Activated T-cell treated with anti-CD3 and anti-CD28 coated beads for 4 hours (primary cell): ENCODE measurements at places on chromosomes 3 and 15.

DNA sequence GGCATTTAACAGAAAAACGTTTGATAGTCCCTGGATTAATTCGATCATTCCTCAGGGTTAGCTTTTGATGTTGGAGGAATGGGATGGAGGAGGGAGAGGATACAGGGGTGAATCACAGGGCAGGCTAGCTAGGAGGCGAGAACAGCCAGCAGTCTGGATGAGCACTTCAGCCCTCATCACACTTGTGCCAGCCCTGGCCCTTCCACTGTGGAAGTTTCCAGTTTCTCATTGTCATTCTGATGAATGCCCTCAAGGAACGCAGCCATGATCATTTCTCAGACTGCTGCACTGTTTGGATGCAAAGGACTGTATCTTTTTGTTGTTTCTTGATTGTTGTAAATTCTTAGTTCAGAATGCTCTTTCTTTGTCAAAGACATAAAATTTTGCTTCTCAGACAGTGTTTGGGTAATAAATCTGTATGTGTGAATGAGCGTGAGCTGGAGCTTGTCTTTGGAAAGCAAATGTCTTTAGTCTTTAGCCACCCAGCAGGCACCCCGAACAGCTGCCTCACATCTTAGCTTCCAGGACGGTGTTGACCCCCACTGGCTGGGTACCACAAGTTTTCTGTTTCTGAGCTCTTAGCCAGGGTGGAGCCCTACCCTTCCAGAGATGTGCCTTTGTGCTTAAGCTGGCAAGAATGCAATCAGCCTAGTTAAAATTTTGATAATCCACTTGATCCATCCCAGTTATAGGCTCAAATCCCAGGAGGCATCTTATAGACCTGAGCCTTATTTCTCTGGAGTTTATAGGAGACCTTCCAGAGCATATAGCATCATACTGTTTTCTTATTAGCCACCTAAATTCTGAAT is 121.1 kb downstream of the PDCD6IP start:
- DNase-seq, result no peak

DNA sequence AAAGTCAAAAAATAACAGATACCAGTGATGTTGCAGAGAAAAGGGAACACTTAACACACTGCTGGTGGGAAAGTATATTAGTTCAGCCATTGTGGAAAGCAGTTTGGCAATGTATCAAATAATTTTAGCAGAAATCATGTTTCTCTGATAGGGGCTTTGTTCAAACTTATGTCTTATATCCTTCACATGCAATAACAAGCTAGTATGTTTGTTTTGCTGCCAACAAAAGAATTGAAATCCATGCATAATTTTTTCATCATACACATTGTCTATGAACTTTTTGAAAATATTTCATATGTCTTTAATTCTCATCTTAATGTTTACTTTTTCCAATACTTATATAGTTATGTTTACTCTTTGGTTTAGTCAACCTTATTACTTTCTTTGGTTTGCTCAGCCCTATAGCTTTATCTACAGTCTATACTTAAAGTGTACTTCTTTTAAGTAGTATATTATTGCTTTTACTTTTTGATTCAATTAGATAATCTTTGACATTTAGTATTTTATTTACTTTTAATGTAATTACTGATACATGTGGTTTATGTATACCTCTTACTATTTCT is 639.6 kb upstream of the CBLB start:
- no peak for DNase-seq

DNA sequence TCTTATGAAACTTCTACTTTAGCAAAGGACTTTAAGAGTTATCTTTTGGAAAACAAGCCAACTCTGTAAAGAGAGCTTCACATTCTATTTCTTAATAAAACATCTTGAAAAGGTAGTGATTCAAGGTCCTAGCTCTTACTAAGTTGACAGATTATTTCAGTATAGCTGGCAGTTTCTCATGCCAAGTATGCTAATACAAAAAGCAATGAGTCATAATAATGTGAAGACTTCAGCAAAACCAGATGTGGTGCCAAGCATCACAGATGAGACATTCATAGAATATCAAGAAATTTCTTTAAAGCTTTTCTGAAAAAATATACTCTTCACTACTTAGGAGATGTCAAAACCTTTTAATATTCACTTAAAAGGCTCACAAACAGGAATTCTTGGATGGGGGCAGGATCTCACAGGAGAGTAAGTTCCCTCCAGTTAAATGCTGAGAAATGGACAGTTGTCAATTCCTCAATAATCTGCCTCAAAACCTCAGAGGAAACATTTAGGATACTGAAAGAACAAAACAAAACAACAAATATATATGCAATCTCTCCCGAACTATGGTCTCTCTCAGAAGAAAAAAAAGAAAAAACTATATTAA is 45.6 kb downstream of the DCBLD2 start:
- DNase-seq, result no peak

- no peak for DNase-seq
These were observed 142.7 kb downstream of the GHSR start for GRCh38 chr3:172305552-172305951.

DNA sequence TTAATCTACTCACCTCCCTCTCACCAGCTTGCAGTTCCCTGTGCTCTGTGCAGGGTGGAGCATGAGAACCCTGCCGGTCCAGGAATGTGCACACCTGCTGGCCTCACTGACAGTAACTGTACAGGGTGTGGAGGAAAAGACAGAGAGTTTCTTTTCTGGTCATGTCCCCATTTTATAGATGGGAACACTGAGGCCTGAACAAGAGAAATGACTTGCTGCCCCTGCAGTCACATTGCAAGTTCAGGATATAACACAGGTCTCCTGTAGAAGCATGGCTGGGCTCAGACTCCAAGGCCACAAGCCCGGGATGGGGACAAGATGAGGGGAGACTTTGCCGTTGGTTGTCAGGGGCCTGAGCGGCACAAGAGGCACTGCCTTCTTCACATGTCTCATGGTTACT is 23.3 kb downstream of the SLC28A1 start:
- DNase-seq, result no peak
